ENCODE measurements at places on chromosomes 5 and 9.

- no peak for DNase-seq
Measured at GRCh38 chr9:137982200-137982599, 104.6 kb downstream of the CACNA1B start.

GRCh38 chr5:107466233-107466769 is 204.4 kb downstream of the EFNA5 start:
- no peak for DNase-seq

DNA sequence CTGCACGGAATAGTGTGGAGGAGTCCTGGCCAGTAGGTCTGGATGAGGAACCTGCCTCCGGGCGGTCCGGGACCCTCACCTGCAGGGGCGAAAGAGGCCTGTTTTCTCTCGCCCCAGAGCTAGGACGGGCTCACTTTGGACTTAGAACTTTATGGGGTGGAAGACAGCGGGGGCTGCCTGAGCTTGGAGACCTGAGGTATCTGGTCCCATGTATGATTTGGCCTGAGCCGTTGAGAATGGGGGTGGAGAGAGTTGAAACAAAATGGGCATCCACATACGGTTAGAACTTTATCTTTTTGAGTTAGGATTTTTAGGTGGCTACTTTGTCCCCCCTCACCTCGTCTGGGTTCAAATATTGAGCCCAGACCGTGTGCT is 681 bp upstream of the ETF1 start:
- DNase-seq, result no peak

DNA sequence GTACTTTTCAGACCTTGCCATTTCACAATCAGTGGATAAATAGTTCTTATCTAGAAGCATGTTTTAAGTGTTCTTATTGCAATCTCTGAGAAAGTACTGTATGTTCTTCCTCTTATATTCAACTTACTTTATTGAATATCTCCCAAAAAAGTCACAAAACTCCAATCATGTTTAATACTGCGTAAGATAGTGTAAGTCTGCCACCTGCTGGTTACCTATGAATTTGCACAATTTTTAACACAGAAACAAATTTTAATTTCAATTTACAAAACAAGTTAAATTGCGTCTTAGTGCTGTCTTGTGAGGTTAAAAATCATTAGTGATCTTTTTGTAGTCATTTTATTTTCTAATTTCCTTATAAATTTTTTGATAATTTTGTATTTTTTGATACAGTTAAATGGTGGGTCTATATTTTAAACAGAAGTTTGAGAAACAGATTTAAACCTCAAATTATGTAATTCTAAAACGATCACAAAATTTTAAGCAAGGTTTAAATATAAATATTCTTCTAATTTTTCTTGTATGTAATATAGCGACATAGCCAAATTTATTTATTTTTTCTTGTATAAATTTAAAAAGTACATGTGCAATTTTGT is 115.8 kb downstream of the EMB start:
- peak; percentile 7 for DNase-seq

GRCh38 chr9:93670208-93671019 is 94.0 kb downstream of the PHF2 start:
- no peak for DNase-seq

DNA sequence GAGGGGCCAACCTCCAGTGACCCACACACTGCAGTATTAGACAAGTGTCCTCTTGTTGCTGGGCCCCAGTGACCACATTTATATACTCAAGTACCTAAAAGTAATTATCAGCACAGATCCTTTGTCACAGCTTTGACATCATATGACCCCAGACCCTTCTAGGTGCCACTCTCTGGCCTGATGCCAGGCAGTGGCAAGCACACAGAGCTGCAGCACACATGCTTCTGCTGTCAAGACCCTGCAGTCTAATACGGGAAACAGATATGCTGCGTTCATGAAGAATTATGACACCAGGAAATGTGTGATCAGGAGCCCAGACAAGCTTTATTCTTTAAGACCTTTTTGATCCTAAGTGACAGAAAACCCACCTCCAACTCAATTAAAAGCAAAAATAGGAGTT is 63.8 kb upstream of the AFAP1L1 start:
- DNase-seq, result no peak

DNA sequence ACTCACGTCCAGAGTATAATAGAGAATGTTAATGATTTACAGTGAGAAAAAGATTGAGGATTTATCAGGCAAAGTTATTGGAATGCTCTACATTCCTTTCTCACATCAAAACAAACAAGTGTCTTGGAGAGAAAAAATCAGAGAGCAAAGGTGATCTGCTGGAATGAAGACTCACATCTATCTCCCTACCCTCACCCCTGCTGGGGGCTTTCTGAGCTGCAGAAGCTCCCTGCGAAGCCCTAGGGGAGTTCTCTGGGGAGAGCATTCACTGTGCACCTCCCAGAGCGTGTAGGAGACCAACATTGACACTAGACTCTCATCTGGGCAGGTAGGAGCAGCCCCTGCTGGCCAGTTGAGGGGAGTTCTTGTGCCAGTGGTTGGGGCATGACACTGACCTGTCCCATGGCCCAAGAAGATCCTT is 76.6 kb upstream of the ADAMTS16 start:
- DNase-seq, result no peak

DNA sequence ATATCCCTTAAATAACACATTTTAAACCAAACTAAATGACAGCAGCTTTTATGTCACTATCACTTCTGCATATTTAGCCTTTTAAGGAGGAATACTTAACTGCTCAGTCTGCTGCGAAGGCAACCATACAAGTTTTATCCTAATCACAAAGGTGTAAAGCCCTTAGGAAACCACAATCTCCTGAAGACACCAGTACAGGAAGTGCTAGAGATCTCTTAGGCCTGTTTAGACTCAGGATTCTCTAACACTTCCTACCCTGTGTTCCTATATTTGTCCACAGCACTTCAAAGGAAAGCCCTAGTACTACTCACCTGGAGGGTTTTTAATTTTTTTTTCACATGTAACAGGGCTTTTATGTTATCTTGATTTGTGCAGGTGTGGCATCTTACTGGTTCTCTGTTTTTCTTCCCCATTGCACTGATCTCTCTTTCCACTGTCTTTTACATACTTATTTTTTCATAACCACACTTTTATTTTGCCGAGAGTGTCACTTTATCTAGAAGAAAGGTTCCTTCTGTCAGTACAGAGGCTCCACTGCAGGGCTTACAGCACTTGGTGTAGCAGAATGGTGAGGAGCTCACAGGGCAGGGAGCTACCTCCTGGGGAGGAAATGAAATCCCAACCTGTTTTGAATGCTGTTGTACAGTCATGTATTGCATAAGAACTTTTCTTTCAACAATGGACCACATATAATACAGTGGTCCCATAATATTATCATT is 1060.6 kb upstream of the ACO1 start:
- no peak for DNase-seq

DNA sequence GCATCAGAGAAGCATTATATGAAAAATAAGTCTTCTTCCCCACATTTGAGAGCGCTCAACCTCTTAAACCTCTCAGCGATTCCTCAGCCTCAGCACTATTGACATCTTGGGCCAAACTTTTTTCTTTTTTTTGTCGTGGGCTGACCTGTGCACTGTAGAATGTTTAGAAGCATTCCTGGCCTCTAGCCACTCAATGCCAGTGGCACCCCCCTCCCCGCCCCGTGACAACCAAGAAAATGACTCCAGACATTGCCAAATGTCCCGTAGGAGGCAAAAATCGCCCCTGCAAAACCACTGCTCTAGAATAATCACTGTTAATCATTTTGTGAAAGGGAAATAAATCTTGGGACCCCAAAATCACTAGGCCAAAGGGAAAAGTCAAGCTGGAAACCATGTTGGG is 129.1 kb upstream of the BOD1 start:
- no peak for DNase-seq

- no peak for DNase-seq
Measured at GRCh38 chr5:43231977-43232376, 40.0 kb downstream of the NIM1K start.

DNA sequence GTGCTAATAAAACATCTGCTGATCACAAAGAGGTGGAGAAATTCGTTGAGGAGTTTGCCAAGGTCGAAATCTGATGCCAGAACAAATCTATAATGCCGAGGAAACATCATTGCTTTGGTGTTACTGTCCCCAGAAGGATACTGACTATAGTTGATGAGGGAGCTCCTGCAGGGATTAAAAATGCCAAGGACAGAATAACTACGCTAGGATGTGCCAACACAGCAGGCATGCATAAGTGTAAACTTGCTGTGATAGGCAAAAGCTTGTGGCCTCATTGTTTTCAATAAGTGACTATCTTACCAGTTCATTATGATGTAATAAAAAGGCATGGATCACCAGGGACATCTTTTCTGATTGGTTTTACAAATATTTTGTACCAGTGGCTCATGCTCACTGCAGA is 66.8 kb upstream of the ADCY2 start:
- no peak for DNase-seq

GRCh38 chr5:110477911-110478310 is 248.6 kb downstream of the TMEM232 start:
- no peak for DNase-seq

DNA sequence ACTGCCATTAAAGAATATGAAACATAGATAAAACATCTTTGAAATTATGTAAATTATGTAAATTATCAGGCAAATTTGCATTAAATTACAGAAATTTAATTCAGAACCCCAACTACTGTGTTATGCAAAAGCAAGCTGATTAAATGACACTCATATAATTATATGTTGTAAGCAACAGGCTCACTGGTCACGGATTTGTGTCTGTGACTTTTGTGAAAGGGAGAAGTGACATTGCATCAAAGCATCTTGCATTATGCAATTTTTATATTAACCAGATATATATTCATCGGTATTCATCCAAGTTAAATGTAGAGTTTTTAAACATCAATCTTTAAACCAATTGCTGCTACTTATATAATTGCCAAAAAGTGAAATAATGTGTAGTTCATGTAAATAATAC is 13.0 kb upstream of the GLIPR2 start:
- DNase-seq, result no peak

DNA sequence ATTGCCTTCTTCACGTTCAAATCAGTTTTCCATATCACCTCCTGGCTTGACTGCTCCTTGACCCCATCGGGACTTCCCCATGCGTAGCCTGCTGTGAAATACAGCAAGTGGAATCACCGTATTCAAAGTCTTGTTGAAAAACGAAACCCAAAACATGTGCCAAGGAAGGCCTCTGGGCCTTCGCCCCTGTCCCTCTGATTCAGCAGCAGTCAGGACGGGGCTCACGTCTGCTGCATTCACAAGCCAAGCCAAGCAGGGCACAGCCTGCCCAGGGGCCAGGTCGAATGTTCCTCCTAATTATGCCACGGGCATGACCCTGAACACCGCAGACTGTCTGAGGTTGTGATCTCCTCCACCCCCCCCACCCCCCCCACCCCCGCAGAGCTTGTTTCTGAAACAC is 960 bp upstream of the CTNND2 start:
- no peak for DNase-seq

GRCh38 chr9:87497604-87498045 is at the start of gene DAPK1:
DAPK1 (plus strand) TSS chr9:87497867; CDS start chr9:87499078, 1,211 bp downstream.
- no peak for DNase-seq

DNA sequence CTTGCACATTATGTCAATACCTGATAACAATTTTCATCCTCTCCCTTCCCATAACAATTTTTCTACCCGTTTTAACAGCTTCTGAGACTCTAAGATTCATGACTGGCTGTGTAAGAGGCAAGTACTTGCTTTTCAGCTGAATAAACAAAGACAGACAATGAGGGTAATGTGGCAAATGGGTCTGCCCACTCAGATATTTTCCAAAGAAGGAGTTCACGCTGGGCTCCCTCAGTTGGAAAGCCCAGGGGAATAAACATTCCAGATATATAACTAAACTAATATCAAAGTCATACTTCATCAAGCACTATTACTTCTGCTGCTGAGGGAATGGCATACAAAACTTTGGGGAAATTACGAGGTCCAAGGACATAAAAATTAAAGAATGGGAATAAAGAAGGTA is 24.4 kb downstream of the MEGF9 start:
- DNase-seq, result no peak

DNA sequence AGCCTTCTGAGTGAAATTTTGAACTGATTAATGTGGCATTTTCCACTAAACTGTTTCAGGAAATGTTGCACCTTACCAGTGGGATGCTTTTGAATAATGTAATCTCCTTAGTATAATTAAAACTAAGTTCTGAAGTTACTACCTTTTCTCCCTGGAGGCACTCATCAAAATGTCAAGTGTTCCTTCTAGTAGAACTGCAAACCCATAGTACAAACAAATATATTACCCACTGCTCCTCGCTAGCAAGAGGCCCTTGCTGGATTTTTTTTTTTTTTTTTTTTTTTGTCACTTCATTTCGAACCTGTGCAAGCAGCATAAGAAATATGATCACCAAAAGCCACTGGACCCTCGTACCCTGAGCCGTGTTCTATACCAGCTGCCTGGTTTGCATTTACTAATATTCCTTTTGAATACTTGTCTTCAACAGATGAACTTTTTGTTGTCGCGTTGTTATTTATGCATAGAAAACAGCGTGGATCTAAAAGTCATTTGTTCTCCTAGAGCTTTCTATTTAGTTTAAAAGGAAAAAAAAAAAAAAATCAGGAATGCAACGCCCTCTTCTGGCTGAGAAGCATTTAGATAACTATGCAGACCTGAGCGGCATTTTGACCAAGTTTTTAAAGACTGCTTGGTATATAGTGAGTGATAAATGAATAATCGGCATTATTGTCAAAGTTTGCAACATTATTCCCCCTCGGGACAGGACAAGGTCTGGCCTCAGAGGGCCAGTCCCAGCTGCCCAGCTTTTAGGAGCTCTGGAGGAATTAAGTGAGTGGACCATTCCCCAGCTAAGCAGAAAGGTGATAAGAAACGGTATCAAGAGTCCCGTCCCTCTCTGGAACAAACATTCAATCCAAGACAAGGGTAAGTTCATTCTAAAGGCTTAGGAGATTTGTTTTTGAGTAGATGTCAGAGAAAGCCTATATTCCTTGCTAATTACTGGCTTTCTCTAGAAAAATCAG is 162.5 kb upstream of the KIF2A start:
- no peak for DNase-seq

- no peak for DNase-seq
Measured at GRCh38 chr5:151101151-151101550, 20.3 kb upstream of the TNIP1 start.

DNA sequence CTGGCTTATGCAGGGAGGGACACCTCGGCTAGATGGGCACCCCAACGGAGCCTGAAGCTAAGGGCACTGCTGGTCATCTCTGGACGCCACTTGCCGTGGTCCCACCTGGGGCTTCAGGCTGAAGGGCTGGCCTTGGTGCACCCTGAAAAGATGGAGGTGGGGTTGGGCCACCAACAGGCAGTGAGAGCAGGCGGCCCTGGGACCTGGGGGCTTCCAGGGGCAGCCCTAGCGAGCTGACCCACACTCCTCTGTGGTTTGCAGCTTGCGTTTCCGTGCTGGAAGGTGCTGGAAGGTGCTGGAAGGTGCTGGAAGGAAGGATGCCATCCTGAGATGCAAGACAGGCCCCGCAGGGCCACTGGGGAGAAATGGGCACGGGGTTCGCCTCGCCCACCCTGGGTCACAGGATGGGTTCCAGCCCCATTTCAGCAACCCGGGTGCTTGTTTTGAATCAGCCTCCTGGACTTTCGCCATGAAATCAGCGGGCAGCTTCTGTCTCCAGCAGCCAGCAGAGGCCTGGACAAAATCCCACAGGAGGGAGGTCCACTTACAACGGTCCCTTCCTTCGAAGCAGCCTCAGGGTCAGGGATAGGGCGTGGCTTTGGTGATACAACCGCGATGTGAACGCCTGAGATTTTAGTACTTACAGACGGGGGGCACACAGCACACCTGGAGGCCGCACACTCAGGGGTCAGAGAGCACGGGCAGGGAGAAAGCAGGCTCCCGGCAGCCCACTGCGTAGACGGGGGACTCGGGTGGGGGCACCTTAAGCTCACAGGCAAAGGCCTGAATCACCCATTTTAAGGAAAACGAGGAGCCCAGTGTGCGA is 303.1 kb upstream of the IRX4 start:
- DNase-seq, result no peak
